Ovary (tissue), 10 donors: ENCODE measurements at places on chromosomes 7 and 10.

- DNase-seq, result no peak
Observed at GRCh38 chr10:61565819-61566560, 96.7 kb upstream of the CABCOCO1 start.

DNA sequence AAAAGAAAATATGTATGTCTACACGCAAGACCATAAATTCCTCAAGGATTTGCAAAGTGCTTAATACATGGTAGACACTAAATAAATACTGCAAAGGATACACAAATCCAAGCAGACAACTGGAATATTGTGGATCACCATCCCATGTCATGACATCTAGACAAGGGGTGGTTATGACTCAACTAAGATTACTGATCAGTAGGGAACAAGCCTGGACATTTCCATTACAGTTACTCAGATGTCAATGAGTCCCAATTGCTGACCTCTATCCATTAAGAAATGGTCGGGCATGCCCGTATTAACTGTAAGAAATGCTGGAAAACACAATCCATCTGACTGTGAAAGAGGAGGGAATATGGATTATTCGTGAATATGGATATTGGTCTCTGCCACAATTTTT lies 27.6 kb upstream of the RUFY2 start:
- no peak for DNase-seq

DNA sequence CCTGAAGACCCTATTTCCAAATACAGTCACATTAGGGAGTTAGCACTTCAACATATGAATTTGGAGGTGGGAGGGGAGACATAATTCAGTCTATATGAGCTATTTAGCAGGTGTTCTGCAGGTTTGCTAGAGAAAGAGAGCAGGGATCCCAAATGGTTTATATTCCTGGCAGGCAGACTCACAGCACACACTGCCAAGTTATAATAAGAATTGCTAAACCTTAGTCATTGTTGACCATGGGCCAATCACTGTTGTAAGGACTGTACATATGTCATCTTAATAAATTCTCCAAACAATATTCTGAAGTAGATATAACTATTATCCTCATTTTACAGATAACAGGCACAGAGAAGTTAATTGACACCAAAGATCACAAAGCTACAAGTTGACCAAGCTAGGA lies 1.5 kb upstream of the CCDC3 start:
- DNase-seq, result no peak

GRCh38 chr10:53682458-53682857 lies 909.9 kb upstream of the MBL2 start:
- DNase-seq, result no peak

- no peak for DNase-seq
Observed at GRCh38 chr10:50345545-50345944, 94.2 kb upstream of the ASAH2 start.

- DNase-seq, result no peak
Observed at GRCh38 chr10:119535837-119536507, 6.5 kb downstream of the RGS10 start.

DNA sequence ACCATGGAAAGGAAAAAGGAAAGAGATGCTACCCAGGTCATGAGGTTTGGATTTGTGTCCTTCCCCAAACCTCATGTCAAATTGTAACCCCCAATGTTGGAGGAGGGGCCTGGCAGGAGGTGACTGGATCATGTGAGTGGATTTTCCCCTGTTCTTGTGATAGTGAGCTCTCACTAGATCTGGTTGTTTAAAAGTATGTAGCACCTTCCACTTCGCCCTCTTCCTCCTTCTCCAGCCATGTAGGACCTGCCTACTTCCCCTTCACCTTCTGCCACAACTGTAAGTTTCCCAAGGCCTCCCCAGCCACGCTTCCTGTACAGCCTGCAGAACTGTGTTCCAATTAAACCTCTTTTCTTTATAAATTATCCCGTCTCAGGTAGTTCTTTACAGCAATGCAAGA lies 113.9 kb downstream of the FAM107B start:
- no peak for DNase-seq

GRCh38 chr10:15169555-15170401 lies 1.3 kb upstream of the NMT2 start:
- DNase-seq, result no peak

DNA sequence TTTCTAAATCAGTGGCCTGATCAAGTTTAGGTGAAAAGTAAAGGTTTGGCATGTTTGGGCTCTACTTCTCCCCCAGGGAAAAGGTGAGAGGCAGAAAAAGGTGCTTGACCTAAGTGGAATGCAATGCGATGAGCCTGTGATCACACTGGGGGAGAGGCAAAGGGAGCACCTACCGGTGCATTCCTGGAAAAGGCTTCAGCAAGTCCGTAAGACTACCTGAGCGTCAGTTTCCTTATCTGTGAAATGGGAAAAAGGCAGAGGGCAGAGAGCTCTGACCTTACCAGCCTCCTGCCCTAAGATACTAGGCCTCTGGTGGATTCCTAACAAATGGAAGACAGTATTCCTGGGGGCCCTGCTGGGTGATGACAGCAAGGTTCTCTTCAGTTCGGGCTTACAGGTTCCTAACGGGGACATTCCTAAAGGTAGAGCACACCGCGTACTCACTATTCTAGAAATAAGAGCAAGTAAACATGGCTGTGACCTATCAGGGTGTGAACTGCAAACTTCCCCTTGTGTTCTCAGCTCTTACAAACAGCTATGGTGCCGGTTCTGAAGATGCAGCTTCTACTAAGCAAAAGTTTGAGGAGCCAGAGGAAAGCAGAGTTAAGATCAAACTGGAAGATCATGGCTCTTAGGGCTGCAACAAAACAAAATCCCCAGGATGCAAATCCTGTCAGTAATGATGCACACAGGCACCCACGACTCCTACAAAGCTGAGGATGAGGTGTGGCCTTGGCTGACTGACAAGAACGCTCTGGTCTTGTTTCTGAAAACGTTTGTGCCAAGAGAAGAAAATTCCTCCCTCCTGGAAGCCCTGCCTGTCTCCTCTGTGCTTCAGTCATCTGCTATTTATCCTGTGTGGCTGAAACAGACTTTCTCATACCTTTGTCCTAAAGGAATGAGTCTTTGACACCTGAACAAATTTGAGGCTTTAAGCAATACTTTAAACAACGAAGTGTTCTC lies 13.3 kb upstream of the ACSL5 start:
- no peak for DNase-seq

DNA sequence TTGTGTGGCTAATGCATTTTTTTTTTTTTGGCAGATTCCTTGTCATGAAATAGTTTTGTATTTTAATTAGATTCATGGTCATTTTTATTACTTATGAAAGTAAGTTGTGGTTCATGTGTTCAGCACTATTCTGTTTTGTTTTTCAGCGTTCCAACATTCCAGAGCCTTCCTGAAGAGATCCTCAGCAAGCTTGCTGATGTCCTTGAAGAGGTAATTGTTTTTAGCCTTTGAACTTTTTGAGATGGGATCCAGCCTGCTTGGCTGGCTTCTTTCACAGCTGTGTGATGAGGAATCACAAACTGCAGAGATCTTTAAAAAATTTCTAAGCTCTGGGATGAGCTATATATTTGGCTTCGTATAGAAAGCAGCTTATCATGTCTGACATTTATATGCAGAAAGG lies 208.0 kb upstream of the CSTF2T start:
- no peak for DNase-seq

DNA sequence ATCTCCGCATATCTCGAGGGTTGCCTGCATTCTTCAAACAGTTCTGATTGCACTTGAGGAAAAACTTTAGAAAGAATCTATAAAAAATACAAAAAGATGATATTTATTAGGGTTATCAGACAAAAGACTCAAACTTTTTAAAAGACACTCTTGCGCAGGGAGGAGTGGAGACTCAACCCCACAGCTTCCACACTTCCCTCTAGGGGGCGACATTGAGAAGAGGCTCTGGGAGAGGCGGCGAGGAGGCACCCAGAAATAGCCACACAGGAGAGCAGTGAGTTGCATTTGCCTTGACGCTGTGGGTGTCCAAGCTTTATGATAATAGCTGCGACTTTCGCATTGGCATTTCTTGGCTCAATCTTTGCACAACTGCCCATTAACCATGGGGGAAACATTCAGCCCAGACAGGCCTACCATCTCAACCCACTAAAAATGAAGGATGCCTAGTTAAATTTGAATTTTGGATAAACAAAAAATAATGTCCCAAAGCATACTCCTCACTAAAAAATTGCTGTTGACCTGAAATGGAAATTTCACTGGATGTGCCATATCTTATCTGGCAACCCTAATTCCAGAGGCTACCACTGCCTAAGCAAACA lies 86.2 kb downstream of the EBF3 start:
- no peak for DNase-seq

- no peak for DNase-seq
Observed at GRCh38 chr10:16182688-16183087, 254.1 kb upstream of the PTER start.

DNA sequence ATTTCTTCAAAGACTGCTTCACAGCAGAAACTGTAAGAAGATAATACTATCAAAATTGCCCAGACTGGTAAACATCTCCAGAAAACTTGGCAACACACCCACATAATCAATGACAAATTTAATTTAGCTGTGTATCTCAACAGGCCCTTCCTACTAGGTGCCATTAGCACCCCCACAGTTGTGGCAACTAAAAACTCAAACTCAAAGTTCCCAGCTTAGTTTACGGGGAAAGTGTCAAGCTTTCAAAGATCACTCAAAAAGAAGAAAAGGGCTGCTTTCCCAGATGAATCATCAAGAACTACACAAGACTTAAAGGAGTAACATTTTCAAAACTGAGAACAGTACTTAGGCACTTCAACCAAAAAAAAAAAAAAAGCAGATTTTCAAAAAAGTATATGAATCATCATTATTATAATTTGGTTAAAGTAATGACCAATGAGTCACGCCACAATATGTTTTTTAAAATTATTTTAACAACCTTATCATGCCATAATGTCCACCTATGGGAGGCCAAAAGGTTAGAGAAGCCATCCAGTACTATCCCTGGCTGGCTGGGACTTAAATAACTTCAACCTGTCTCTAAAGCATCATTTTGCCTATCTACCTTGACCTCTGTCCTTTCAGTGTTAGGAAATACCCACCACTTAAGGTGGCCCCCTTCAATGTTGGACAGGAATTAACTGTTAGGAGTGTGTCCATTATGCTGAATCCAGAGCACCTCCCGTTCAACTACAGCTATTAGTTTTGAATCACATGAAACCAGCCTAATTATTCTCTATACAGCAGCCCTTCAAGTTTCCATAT lies 90.8 kb downstream of the ZFAND4 start:
- DNase-seq, result no peak

DNA sequence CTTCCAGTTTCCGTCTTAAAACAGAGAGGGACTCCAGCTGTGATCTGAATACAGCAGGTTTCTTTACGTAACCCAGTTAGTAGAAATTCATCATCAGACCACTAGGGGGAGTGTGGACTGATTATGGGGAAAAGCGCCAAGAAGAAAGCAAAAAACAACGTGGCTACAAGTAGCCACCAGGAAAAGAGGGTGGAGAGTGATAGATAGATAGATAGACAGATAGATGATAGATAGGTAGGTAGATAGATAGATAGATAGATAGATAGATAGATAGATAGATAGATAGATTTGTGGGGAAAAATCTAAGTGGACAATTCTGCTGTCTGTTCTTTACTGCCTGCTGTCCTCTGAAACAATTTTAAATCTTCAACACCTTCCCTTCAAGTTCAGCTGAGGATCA lies 12.7 kb upstream of the AKR1B10 start:
- DNase-seq, result peak; percentile 23

DNA sequence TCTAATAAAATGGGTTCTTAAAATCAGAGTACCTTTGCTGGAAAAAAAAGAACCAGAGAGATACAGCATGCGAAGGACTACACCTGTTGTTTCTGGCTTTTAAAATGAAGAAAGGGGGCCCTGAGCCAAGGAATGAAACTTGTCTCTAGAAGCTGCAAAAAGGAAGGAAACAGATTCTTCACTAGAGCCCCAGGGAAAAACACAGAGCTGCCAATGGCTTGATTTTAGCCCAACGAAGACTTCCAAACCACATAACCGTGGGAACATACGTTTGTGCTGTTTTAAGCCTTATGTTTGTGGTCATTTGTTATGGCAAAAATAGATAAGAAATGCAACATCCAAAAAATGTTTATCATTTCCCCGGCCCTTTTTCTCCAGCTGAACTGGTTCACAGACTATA lies 780.0 kb downstream of the SORCS1 start:
- DNase-seq, result no peak

- no peak for DNase-seq
Observed at GRCh38 chr7:132904209-132904608, 177.7 kb downstream of the CHCHD3 start.

DNA sequence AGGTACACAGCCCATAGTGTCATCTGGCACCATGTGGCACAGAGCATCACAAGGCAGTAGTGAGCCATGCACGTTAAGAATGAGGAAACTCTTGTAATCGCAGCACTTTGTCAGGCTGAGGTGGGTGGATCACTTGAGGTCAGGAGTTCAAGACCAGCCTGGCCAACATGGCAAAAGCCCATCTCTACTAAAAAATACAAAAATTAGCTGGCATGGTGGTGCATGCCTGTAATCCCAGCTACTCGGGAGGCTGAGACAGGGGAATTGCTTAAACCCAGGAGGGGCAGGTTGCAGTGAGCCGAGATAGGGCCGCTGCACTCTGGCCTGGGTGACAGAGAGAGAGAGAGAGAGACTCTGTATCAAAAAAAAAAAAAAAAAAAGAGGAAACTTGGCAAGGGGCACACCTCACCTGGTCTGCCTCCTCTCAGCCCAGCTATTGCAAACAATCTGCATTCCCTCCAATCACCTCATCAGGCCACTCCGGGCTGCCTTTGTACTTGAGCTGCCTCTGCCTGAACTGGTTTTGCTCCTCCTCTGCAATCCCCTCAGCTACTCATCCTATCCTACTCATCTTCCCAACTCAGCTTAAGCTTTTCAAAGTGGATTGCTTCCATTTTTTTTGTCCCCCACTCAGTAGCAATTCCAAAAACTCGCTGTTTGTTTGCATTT lies 46.0 kb upstream of the OPTN start:
- no peak for DNase-seq

DNA sequence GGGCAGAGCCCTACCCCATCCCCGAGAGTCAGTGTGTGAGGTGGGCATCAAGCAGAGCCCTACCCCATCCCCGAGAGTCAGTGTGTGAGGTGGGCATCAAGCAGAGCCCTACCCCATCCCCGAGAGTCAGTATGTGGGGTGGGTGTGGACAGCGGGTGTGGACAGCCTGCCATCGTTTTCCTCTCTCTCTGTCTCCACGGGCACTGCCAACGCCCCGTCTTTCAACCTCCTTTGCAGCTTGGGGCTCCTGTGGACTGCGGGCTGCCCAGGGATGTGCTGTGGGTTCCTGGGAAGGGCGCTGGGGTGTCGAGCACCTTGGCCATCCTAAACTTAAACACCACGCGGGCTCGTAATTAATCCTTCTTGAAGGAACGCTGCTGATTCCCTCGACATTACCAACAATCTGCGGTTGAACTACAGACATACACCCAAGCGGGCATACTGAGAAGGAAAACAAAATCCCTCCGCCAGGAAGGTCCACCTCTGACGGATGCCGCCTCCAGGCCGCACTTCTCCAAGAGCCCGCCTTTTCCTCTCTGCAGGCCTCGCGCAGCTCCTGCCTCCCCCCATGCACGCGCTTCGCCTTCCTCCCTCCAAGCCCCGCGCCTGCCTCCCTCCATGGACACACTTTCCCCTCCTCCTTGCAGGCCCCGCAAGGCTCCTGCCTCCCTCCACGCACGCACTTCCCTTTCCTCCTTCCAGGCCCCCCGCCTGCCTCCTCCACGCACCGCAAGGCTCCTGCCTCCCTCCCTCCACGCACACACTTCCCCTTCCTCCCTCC lies 65.1 kb downstream of the ADARB2 start:
- no peak for DNase-seq
